Stimulated activated CD8-positive, alpha-beta memory T cell treated with anti-CD3 and anti-CD28 coated beads, Interleukin-15, amount 100 ng/mL, for 1 hour (primary cell): ENCODE measurements at places on chromosomes 7 and 10.

DNA sequence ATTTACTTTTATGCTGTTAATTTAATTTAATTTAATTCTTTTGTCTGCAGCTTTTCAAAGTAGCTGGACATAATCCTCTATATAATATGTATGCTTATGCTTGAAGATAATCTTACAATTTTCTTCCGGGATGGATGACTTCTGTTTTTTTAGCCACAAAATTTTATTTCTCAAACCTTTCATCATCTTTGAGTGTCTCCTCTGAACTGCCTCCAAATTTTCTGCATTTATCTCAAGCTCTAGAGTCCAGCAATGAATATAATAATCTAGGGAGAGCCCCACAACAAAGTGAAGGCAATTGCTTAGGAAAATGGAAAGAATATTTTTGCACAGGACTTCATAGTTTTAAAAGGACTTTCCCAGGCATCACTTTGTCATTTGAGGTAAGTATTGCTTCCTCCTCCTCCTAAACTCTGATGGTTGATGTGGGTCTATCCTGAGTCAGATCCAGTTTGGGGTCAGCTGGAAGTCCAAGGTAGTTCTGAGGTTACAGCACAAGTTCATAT lies 53.7 kb upstream of the FAM3C start:
- DNase-seq = no peak

DNA sequence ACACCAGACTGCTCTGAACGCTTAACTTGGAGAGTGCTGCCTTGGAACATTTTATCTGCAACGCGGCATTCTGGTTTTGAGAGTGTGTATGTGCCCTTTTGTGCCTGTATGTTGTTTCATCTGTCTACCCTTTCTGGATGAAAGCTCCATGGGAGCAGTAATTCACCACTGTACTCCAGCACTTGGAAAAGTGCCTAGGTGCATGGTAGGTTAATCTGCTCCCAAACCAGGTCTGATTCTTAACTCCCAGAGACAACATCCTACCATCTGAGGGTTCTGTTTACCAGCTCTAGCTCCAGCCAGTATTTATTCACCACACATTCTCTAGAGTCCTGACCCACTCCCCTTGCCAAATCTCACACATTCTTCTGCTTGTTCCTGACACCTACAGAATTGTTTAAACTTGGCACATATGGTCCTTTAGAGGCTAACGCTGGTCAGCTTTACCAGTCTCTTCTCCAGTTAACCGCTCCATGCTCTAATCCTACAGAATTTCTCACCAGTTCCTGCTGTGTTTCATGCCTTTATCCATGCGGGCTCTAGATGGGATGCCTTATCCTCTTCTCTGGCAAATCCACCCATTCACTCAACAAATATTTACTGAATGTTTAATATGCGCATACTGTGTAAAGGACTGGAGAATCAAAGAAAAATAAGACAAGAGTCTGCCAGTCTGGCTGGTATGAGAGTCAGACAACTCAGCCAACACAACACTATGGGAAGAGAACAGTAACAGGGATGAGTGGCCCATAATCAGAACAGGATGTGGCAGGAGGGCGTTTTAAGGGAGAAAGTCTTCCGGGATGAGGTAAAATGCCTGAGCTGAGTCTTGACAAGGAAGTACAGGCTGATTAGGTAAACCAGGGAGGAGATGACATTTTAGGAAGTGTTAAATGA lies 46.3 kb downstream of the MTPN start:
- DNase-seq = no peak

DNA sequence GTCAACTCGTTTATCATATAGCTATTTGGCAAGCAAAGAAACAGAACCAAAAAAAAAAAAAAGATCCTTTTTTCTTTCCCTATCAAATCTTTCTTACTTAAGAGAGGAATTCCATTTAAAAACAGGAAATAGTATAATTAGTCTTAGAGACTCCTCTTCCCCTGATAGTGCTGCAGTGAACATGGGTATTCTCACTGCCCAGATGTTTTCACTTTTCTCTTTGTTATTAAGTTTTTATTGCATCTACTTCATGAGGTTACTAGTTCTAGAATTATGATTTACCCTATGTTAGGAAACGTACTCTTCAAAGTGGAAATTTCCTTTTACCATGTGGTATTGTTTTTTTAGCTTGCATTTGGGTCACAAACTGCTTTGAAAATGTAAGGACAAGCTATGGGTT lies 8.5 kb downstream of the CASP2 start:
- no peak for DNase-seq

- DNase-seq = no peak
Observed at GRCh38 chr10:17453373-17454091, 863 bp downstream of the ST8SIA6 start.

- DNase-seq = no peak
Observed at GRCh38 chr7:13633857-13634256, 355.6 kb downstream of the ETV1 start.
